HuH-7.5 (cell line): ENCODE measurements at places on chromosomes 1 and 21.
A peak's percentile ranks its signal among the peaks of the same experiment; 100 is the strongest.

GRCh38 chr1:54800899-54801759 lies at the start of gene TTC22:
Gene TTC22 (minus strand): TSS chr1:54801323. CDS start chr1:54801163, 160 bp downstream.
- peak; percentile 89 for DNase-seq

GRCh38 chr1:114750780-114751179 lies 7.0 kb downstream of the CSDE1 start:
- no peak for DNase-seq

- no peak for DNase-seq
These were observed 7.5 kb downstream of the NBPF1 start for GRCh38 chr1:16605532-16606505.

GRCh38 chr1:66679140-66679539 lies 73.1 kb upstream of the DYNLT5 start:
- DNase-seq, result no peak

DNA sequence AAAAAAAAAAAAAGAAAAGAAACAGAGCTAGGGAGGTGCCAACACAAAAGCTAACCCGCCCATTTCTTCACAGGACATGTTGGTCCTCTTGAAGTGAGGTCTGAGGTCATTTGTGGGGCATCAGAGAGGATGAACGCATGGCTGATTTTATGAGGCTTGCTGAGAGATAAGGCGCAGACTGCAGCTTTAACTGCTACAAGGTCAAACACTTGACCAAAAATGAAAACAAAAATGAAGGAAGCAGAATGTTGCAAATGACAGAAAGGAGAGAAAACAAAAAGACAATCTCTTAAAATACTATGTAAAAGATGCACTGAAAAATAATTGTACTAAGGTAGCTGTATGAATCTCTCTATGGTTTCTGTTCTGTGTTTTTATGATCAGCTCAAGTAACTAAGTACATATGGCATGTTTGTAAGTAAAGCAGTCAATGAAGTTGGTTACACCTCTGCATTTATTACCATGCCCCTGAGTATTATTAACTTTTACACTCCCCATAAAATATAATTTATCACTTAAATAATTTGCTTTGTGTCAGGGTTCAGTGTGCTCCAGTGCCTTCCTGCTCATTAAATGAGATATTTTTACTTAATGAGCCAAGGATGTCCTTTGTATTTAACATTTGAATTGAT lies 249.1 kb upstream of the NR5A2 start:
- DNase-seq, result peak; percentile 23
